Right renal pelvis (tissue), 4 donors: ENCODE measurements at places on chromosomes 1 and 21. TPM values are rescaled to one million over a fixed set of nuclear protein-coding genes. Genes with fewer than 3 reads are reported as not detected.

The KRTAP19-1 gene
- not detected for polyA plus RNA-seq

The TMEM81 gene
- 3.9 TPM for polyA plus RNA-seq

- DNase-seq = no peak
These were observed 156.9 kb downstream of the TOMM20 start for GRCh38 chr1:234971586-234972297.

DNA sequence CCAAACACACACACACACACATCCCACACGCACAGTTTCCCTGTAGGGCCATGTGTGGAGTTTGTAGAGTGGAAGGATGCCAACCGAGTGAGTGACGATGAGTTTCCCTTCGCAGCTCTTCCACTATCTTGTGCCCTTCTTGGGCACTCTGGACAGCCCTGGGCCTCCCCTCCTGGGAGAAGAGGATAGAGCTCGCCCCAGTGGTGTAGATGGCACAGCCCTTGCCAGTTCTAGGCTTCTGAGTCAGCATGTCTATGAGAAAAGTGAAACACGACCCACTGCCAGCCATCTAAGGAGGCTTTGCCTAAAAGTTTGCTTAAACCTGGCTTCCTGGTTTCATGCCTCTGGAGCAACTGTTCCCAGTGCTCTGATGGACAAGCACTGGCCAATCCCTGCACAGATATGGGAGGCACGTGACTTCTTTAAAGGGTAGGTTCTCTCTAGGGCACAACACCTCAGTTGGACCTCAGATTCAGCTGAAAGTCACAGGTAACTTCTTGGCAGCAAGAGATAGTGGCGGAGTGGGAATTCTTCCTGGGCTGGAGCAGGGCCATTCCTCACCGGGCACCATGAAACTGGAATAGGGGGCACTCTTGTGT, 195.9 kb upstream of the GALNT2 start:
- no peak for DNase-seq

The MMEL1 gene
- polyA plus RNA-seq = 2.7 TPM

The GPR52 gene
- not detected for polyA plus RNA-seq

DNA sequence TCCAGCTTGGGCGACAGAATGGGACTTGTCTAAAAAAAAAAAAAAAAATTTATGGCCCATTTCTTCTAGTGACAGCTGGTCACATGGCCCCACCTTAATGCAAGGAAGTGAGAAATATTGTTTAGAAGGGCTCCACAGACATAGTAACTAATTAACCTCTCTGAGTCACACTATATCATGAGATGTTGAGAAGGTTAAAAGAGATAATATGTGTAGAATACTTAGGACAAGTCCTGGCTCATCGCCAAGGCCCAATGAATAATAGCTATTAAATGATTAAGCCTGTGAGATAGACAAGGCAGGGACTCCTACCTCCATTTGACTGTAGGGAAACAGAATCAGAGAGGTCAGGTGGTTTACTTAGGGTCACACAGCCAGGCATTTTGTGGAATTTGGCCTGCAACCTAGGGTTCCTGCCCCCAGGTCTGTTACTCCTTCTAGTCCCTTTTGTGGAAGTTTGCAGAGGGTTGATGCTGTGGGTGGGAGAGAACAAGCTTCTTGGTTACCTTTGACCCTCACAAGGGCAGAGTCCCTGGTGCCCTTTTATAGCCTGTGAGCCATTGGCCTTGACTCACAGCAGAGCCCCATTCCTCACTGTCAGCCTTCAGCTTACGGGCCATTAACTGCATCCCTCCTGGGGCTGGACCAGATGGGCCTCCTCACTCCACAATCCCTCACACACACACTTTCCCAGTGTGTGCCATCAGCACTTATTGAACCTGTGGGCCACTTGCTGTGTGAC, 48.5 kb downstream of the OPRD1 start:
- no peak for DNase-seq

The PRAMEF12 gene
- not detected for polyA plus RNA-seq

The CCDC17 gene
- polyA plus RNA-seq = 2.0 TPM

GRCh38 chr1:200384818-200385390, 24.9 kb downstream of the ZNF281 start:
- no peak for DNase-seq

The DISP3 gene
- 0.90 TPM for polyA plus RNA-seq

DNA sequence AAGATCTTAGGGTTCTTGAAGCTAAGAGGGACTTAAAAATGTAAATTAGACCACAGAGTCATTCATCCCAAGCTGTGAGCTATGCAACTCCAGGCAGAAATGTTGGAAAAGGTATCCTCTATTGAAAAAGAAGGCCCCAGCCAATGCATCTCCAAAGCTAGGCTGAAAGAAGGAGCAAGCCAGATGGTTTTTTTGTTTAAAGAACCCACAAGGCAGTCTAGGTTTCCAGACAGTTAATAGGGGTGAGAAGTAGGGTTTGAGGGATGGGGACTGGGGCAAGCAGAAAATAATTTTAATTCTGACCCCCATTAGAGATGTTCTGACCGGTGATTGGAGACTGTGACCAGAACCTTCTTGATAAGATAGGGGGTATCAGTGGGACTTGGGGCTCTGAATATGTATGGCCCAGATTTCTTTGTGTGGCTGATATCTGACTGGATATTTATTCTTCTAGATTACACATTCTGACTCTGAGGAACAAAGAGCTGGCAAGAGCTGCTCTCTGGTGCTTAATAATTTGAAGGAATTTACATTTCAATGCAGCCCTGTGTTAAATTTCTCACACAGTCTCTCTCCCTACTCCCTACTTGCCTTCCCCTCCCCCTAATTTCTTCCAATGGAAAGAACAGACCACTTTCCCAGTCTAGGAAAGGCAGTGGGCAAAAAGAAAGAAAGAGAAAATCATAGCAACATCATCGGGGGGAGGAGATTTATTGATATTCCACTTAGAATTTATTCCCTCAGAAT, 104.9 kb downstream of the NUF2 start:
- no peak for DNase-seq

DNA sequence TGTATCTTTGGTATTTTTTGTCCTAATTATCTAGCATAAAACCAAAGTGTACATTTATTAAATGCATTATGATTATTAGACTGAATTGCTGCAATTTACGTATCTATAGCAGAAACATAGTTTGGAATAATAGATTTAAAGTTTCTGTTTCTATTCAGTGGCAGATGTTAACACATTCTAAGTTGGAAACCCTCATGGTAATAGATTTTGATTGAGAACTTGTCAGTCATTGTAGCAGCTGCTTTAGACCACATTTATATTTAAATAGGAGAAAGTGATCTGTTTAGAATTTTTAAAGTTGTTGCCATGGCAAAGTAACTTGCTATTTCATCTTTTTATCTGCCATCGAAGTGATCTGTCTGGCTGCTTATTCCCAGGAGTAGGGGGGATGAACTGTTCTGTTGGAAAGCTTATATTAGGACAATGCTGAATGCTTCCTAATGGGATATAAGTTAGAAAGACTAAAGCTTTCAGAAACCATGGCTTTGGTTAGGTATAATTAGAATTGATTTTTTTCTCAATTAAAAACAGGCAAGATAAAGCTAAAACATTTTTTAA, 61.6 kb downstream of the HS2ST1 start:
- DNase-seq = no peak

DNA sequence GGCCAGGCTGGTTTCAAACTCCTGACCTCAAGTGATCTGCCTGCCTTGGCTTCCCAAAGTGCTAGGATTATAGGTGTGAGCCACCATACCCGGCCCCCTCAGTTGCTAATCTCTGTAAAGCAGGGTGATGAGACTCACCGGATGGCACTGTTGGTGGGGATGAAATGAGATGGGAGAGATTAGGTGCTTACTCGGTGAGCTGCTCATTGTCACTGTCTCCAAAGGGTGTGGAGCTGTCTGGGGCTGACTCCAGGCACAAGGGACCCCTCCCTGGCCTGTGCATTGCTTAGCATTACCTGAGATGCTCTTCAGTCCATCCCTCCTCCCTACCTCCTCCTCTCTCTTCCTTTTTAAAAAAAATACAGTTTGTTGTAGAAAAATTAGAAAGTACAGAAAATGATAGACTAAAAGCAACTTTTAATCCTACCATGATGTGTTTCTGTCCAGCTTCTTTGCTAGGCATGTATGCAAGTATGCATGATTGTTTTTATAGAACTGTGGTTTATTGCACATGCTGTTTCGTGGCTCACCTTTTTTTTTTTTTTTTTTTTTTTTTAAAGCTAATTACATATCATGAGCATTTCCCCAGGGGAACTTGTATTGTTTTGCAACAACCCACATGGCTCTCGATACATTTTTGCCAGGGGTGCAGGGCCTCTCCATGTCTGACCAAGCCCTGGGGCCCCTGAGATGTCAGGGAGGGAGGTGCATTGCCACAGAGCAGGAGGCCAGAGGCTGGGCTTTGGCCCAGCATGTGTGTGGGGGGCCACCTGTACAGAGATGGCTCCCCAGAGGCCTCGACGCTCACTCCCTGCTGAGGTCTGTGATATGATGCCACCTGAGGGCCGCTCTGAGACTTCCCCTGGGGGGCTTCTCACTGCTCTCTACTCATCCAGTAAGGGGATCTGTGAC, 55.4 kb downstream of the ARHGEF10L start:
- no peak for DNase-seq
